ENCODE measurements at places on chromosomes 11 and 22. TPM values are rescaled to one million over a fixed set of nuclear protein-coding genes. Genes with fewer than 3 reads are reported as not detected.

DNA sequence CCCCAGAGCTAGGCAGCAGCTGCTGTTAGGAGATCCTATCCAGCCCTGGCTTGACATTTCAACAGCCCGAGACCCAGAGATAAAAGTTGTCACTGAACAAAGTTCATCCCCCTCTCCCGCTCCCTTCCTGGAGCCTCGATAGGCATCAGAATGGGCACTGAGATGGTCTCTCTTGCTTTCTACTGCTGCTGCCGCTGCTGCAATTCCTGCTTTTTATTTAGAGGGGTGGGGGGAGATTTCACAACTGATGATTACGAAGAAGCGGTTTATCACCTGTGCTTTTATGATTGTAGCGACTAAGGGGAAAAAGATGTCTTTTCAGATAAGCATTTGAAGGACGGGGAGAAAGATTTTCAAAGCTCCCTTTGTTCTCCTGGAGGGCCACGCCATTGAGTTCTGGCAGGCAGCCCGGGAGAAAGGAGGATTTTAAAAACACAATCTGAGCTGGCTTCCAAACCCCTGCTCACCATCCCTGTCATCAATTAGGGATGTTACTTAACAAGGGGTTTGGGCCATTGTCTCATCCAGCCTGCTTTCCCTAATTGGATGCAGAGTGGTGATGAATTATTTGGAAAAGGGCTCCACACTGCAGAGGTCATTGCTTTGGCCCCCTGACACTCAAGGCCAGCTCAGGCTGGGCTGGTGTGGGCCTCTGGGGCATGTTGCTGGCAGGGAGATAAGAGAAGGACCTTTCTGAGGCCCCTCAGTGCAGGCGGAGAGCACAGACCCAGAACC, 344.7 kb downstream of the BUD13 start:
- H3K4me1 ChIP-seq = no peaks in the 10 kb centered on the region
- no peak overlapping the region for H3K27ac ChIP-seq
- no peaks in the 10 kb centered on the region for H3K36me3 ChIP-seq
- no peak for DNase-seq
- H3K27me3 ChIP-seq = no peaks in the 10 kb centered on the region

DNA sequence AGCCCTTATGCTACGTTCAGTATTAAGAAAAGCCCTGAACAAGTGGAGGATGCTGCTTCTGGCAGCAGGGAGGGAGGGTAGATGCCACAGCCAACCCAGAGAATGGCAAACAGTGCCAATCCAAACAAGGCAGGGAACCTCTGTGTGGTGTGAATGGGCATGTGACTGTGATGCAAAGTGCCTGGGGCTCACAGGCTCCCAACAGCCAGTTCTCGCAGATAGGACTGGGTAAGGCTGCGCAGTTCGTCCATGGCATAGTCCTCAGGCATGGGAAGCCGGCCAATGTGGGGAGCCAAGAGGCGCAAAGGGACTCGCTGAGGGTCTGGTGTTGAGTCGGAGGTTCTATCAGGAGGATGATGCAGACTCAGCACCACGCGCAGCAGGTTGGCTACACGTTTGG, 4.8 kb upstream of the CHRNA10 start:
- H3K36me3 ChIP-seq = peaks cover 74% of the 10 kb centered on the region
- H3K27ac ChIP-seq = no peak overlapping the region
- no peaks in the 10 kb centered on the region for H3K4me1 ChIP-seq
- H3K4me3 ChIP-seq = no peak overlapping the region
- H3K27me3 ChIP-seq = no peaks in the 10 kb centered on the region

DNA sequence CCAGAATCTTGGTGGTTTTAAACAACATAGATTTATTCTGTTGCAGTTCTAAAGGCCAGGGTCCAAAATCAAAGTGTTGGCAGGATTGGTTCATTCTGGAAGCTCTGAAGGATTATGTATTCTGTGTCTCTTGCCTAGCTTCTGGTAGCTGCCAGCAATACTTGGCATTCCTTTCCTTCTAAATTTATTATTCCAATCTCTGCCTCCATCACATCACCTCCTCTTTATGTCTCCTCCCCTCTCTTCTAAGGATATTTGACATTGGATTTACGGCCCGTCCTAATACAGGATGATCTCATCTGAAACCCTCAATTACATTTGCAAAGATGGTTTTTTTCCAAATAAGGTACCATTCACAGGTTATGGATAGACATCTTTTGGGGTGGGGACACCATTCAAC, 186.5 kb downstream of the SBF2 start:
- H3K36me3 ChIP-seq = no peaks in the 10 kb centered on the region
- no peaks in the 10 kb centered on the region for H3K4me1 ChIP-seq
- H3K4me3 ChIP-seq = no peak overlapping the region

GRCh38 chr22:49961601-49962011, 1.0 kb downstream of the PIM3 start:
- H3K4me3 ChIP-seq = peak overlapping the region; percentile 88
- H3K36me3 ChIP-seq = peaks cover 22% of the 10 kb centered on the region
- H3K27ac ChIP-seq = peak overlapping the region; percentile 98
- peaks cover 36% of the 10 kb centered on the region for H3K4me1 ChIP-seq
- H3K27me3 ChIP-seq = no peaks in the 10 kb centered on the region

DNA sequence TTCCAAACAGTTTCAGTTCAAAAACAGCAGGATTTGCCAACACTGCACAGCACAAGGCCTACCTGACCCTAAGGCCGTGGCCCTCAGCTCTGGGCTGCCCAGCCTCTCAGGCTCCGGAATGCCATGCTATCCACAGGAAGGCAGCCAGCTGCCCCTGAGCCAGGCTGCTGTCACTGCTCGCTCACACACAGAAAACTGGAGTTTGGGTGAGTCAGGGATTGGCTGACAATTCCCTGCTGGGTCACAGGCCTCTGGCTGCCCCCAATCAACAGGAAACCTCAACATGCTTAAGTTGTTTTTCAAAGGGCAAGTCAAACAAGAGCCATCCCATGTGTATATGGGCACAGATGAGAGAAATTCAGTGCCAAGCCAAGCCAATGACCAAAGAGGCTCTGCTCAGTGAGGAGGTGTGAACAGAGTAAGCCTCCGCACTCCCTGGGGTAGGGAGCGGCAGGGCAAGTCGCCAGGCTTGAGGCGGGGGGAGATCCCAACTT, 50.2 kb downstream of the RPL27A start:
- H3K36me3 ChIP-seq = no peaks in the 10 kb centered on the region
- H3K4me3 ChIP-seq = no peak overlapping the region
- no peak for DNase-seq
- H3K27me3 ChIP-seq = no peaks in the 10 kb centered on the region
- no peaks in the 10 kb centered on the region for H3K4me1 ChIP-seq

DNA sequence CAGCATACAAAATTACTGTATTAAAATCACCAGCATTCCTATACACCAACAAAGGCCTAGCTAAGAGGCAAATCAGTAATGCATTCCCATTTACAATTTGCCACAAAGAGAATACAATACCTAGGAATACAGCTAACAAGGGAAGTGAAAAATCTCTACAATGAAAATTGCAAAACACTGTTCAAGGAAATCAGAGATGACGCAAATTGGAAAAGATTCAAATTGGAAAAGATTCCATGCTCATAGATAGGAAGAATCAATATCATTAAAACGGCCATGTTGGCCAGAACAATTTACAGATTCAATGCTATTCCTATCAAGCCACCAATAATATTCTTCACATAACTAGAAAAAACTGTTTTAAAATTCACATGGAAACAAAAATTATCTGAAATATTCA, 123.0 kb upstream of the ANO5 start:
- DNase-seq = no peak
- no peak overlapping the region for H3K27ac ChIP-seq
- no peaks in the 10 kb centered on the region for H3K27me3 ChIP-seq
- H3K4me3 ChIP-seq = no peak overlapping the region
- H3K4me1 ChIP-seq = no peaks in the 10 kb centered on the region
- no peaks in the 10 kb centered on the region for H3K36me3 ChIP-seq

DNA sequence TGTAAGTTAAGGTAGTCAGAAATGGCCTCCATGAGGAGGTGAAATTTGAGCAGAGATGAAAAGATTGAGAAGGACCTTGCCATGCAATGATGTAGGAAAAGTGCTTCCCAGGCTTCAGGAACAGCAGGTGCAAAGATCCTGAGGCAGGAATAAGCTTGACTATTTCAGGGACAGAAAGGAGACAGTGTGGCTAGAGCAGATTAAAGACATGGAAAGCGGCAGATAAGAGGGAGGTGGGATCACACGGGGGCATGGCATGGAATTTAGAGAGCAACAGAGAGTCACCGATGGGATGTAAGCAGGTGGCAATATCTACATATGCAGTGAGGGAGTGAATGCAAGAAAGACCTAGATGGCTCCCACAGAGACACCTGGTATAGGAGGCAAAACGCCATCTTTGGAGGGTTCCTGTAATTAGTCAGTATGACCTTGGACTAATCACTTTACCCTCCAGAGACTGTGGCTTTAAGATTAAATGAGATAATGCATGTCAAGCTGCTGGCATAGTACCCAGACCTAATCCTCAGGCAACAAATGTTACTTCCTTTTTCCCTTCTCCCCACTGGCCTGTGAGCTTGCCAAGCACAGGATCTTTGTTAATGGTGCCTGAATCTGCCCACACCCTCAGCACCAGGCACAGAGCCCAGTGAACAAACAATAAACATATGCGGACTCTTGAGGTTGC, 24.6 kb upstream of the ACER3 start:
- no peaks in the 10 kb centered on the region for H3K36me3 ChIP-seq
- no peak overlapping the region for H3K4me3 ChIP-seq
- no peak overlapping the region for H3K27ac ChIP-seq
- H3K4me1 ChIP-seq = no peaks in the 10 kb centered on the region

TMEM86A gene
- total RNA-seq = 2.5 TPM

RAB3IL1 gene
- total RNA-seq = 0.44 TPM

All from CD4-positive, alpha-beta memory T cell (primary cell).